ENCODE measurements at places on chromosomes 6 and 20. TPM values are rescaled to one million over a fixed set of nuclear protein-coding genes. Genes with fewer than 3 reads are reported as not detected.

DNA sequence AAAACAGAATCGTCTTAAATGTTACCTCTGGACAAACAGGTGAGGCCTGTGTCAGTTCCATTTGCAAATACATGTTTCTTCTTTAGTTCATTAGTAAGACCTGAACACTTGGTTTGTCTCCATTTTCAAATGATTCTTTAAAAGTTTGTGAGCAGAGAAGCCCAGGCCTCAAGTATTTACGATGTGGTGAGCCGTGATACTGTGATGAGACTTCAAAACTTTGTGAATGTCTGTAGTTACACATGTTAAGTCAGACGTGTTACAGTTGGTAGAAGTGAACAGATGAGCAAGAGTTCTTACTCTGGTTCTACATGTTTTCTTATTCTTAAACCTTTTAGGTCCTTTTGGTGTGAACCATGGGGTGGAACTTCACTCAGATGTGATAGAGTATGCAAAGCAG, 8.5 kb downstream of the PCMTD2 start:
- no peak for DNase-seq
- peaks cover 13% of the 10 kb centered on the region for H3K36me3 ChIP-seq
- H3K27ac ChIP-seq: no peak overlapping the region
- peaks cover 10% of the 10 kb centered on the region for H3K4me1 ChIP-seq

GPR6 gene
- not detected for total RNA-seq

FOXQ1 gene
- total RNA-seq: not detected

GRCh38 chr20:11496380-11496779, 421.3 kb upstream of the BTBD3 start:
- no peaks in the 10 kb centered on the region for H3K4me1 ChIP-seq
- no peaks in the 10 kb centered on the region for H3K36me3 ChIP-seq
- H3K27me3 ChIP-seq: no peaks in the 10 kb centered on the region

GRCh38 chr20:15195378-15195777, 858.0 kb upstream of the FLRT3 start:
- H3K36me3 ChIP-seq: no peaks in the 10 kb centered on the region
- no peak overlapping the region for H3K4me3 ChIP-seq
- H3K4me1 ChIP-seq: no peaks in the 10 kb centered on the region

KIF6 gene
- not detected for total RNA-seq

DNA sequence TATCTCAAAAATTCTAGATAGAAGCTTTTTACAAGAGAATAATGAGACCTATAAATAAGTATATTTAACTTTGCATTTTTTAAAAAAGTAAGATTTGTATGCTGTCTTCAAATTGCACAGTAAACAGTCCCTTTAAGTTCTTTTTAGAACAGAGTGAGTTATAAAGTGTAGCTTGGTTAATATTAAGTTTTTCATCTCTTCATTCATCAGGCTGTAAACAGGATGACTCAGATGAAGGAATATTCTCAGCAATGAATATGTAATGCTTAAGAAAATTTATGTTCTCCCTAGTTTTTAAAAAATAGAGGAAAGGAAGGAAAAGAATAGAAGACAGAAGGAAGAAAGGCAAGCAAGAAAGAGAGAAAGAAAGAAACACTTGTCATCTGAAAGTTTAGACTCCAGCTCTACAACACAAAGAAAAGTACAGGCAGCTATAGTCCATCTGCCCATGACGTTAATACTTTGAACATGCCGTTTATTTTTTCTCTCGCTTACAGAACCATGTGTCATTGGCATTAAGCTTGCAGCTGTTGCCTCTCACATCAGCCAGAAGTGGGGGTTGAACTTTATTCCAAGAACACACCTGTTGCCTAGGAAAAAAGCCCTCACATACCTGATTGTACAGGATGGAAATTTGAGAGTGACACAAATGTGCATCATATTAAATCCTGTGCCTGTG, 36.1 kb downstream of the CAP2 start:
- no peak overlapping the region for H3K4me3 ChIP-seq
- no peak for DNase-seq
- H3K36me3 ChIP-seq: no peaks in the 10 kb centered on the region
- no peak overlapping the region for H3K27ac ChIP-seq
- H3K27me3 ChIP-seq: no peaks in the 10 kb centered on the region

TOX2 gene
- 4.6 TPM for total RNA-seq

DNA sequence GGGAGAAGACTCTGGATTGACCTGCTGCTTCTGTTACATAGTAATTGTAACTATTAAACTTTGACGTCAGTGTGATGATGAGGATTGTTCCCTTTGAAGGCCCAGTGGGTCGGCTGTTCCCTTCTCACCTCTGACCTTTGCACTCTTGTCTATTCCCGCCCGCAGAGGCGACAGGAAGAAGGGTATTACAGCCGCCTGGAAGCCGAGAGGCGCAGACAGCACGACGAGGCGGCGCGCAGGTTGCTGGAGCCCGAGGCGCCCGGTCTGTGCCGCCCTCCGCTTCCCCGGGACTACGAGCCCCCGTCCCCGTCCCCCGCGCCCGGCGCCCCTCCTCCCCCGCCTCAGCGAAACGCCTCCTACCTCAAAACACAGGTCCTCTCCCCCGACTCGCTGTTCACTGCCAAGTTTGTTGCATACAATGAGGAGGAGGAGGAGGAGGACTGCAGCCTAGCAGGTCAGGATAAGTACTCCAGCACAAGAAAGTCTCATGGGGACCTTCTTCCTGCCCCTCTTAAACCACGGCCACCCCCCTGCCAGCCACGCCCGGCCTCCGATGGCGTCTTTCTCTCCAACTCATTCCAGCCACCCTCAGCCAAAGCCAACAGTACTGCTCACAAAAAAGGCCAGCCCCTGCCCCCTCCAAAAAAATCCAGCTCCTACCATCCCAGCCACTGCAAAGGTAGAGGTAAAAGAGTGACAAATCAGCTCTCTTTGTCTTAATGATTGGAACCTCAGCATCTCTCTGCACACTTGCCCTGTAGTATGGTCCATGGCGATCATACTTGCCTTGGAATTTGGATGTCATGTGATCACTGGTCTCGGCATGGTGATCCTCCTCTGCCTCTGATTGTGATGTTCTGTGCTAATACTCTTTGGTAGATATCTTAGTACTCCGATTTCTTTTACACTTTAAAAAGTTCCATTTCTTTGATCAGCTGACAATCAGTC, 31.6 kb upstream of the KIF25 start:
- H3K4me1 ChIP-seq: peaks cover 5% of the 10 kb centered on the region
- no peak overlapping the region for H3K27ac ChIP-seq
- H3K36me3 ChIP-seq: peaks cover 14% of the 10 kb centered on the region
- DNase-seq: no peak
- H3K27me3 ChIP-seq: no peaks in the 10 kb centered on the region

- H3K4me1 ChIP-seq: no peaks in the 10 kb centered on the region
- no peak overlapping the region for H3K4me3 ChIP-seq
- H3K27ac ChIP-seq: no peak overlapping the region
- DNase-seq: no peak
- peaks cover 12% of the 10 kb centered on the region for H3K27me3 ChIP-seq
Measured at GRCh38 chr6:71250099-71250602, 38.5 kb upstream of the OGFRL1 start.

C6orf141 gene
- not detected for total RNA-seq

MCHR2 gene
- total RNA-seq: not detected

ANKRD66 gene
- not detected for total RNA-seq

DNA sequence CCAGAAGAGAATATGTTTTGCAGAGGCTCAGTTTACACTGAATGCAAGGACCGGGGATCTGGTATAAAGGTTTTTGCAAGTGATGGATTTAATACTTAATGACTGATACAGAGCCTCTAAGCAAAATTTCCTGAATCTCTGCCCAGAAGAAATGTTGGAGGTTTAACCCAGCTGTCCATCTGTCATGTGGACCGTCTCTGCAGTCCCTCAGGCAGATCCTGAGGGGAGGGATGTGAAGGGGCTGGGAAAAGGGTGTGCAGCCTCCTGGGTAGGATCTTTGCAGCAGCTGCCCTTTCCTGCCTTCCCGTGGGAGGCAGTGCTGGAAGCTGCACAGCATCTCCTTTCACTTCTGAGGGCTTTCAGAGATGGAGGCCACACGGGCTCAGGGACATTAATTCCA, 207.0 kb downstream of the SLC24A3 start:
- no peak overlapping the region for H3K4me3 ChIP-seq
- H3K36me3 ChIP-seq: no peaks in the 10 kb centered on the region
- H3K4me1 ChIP-seq: no peaks in the 10 kb centered on the region
- no peak overlapping the region for H3K27ac ChIP-seq
- no peaks in the 10 kb centered on the region for H3K27me3 ChIP-seq

DNA sequence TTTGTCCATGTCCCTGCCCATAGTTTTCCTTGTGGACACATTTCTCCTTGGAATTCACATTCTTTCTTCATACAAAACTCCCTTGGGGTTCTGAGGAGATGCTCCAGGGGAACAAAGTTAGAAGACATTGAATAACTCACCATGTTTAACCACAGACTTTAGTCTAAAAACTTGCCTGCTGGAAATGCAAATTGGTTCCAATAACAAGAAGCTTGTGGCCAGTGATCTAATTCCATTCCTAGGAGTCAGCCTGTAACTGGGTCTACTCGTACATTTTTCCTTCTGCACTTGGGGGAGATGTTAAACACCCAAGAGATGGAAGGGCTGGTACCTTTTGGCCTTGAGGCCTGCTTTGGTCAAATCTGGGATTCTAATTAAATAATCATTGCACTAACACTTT, 60.2 kb downstream of the SCML4 start:
- H3K36me3 ChIP-seq: peaks cover 2% of the 10 kb centered on the region
- no peak for DNase-seq
- no peak overlapping the region for H3K27ac ChIP-seq
- H3K27me3 ChIP-seq: no peaks in the 10 kb centered on the region
